ENCODE measurements at places on chromosomes 16 and 17. TPM values are rescaled to one million over a fixed set of nuclear protein-coding genes. Genes with fewer than 3 reads are reported as not detected.

- no peak overlapping the region for H3K27ac ChIP-seq
- peaks cover 18% of the 10 kb centered on the region for H3K4me1 ChIP-seq
- no peaks in the 10 kb centered on the region for H3K27me3 ChIP-seq
- no peak for DNase-seq
Observed at GRCh38 chr17:61755078-61755477, 108.2 kb downstream of the BRIP1 start.

NDE1 gene
- 141 TPM for total RNA-seq

NPIPA3 gene
- total RNA-seq = 1.8 TPM

DNA sequence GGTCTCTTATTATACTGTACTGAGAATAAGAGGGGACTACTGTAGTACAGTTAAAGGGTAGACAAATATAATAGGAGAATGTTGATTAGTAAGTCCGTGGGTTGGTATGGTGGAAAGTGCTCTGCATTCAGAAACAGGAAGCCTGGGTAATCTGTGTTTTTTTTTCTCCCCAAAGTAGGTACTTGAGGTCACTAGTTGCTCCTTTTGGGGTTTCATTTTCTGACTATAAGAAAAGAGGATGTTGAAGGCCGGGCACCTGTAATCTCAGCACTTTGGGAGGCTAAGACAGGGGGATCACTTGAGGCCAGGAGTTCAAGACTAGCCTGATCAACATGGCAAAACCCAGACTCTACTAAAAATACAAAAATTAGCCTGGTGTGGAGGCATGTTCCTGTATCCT, 42.0 kb upstream of the MMD start:
- peak overlapping the region; percentile 23 for H3K27ac ChIP-seq
- peaks cover 6% of the 10 kb centered on the region for H3K4me1 ChIP-seq
- no peak for DNase-seq
- H3K4me3 ChIP-seq = peak overlapping the region; percentile 15
- H3K27me3 ChIP-seq = no peaks in the 10 kb centered on the region

PRSS33 gene
- total RNA-seq = 0.36 TPM

CLDN9 gene
- not detected for total RNA-seq

- no peaks in the 10 kb centered on the region for H3K4me1 ChIP-seq
- H3K4me3 ChIP-seq = peak overlapping the region; percentile 44
- peaks cover 64% of the 10 kb centered on the region for H3K27me3 ChIP-seq
- H3K27ac ChIP-seq = no peak overlapping the region
- no peak for DNase-seq
- no peaks in the 10 kb centered on the region for H3K36me3 ChIP-seq
Observed at GRCh38 chr17:31390748-31391495, 553 bp upstream of the RAB11FIP4 start.

Data from activated naive CD8-positive, alpha-beta T cell treated with anti-CD3 and anti-CD28 coated beads, Interleukin-2, amount 10 ng/mL, durations not matched to agents 7 days and 5 days (primary cell).